ENCODE measurements at places on chromosomes 4 and X.
A peak's percentile ranks its signal among the peaks of the same experiment; 100 is the strongest.

- DNase-seq: peak; percentile 2
These were observed 296.9 kb downstream of the GRID2 start for GRCh38 chr4:92600638-92601037.

DNA sequence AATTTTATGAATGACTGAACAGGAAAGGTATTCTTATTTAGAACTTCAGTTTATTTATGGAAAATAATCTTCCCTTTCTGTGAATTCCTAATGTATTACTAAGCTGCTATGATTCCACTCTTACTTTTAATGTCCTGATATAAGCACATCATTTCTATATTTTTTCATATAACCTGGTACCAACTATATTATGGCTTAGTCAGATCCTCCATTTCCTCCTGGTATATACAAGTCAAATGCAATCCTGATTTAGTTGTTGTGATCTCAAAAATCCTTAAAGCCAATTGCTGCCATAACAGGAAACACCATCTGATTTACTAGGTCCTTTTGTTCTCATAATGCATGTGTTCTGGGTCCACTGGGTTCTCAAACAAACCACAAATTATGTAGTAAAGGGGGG lies 26.8 kb downstream of the TRMT2B start:
- no peak for DNase-seq

GRCh38 chrX:70176938-70177533 lies at the start of gene DGAT2L6:
DGAT2L6 (plus strand) TSS chrX:70177483; CDS start chrX:70177583, 100 bp downstream.
- no peak for DNase-seq

DNA sequence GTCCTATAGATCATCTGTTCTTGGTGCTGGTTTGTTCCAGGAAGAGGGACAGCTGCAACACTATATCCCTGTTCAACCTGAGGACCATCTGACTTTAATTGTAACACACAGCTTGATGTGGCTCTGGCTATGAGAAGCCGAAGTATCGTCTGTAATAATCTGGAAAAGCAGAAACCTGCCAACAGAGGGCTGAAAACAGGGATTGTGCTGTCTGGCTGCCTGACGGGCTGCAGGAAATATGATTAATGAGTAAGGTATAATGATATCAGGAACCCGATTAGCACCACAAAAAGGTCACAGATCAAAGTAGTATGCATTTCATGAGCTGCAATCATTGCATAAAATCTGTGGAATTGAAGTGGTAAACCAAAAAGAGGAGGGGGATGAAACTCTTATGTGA lies 170.4 kb upstream of the MAB21L2 start:
- no peak for DNase-seq

DNA sequence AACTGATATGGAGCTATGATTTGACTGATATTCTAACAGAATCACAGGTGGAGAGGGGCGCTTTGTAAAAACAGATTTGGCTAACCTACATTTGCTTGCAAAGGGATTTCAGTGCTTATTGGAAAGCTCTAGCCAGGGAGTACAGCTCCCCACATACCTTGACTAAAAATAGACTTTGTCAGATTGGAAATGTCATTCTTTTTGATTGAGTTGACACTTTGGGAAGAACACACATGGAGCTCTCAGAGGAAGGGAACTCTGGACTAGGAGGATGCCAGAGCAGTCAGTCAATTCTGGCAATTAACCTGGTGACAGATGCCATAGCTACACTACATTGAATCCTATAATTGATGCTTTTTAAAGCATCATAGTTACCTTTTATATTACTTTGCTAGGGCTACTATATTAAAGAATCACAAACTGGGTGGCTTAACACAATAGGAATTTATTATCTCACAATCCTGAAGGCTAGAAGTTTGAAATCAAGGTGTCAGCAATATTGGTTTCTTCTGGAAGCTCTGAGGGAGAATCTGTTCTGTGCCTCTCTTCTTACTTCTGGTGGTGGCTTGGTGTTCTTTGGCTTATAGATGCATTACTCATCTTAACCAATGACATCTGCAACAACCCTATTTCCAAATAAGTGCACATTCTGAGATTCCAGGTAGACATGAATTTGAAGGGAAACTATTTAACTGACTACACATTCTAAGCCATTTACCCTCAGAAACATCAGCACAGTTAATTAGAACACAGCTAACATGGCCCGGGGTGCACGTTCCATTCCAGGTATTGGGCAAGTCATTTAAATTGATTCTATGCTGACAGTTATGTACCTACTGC lies 8.4 kb upstream of the HERC3 start:
- no peak for DNase-seq

DNA sequence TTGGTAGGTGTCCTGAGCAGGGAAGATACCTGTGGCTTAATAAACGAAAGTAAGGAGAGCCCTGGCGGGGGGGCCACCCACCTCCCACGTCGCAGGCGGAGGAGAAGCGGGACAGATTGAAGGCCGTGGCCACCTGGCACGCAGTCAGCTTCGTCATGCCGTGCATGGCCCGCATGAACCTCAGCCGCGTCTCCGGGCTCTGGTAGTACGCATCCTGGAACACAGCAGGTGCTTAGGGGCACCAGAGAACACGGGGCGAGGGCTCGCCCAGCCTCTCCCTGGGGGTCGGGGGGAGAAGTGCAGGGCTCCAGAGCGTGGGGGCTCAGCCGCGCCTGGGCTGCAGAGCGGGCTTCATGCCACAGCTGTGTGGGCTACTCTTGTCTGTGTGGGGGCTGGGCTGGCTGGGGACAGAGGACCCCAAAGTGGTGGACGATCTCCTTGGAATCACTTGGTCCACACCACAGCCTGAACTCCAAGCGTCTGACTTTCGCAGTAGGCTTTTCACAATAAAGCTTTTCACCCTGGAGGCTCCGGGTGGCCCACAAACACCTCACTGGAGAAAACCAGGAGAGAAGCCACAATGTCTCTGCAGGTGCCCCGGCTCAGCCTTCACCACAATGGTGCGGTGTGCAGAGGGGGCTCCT lies 27.1 kb upstream of the SLC25A6 start:
- no peak for DNase-seq

DNA sequence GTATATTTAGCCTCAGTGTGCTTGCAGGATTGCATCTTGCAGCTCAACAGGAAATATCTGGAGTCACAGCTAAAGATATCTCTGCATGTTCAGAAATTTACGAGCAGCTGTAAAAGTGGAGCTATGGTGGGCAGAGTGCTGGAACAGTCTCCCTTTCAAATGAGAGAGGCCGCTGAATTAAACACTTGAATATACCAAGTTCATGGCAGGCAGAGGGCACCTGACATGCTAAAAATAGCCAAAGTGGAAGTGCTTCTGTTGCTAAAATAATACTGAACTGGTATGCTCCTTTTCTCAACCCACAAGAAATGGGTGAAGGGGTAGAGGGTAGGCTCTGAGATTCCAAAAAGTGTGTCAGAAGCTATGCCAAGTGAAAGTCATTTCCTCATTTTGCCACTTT lies 98.1 kb downstream of the MGST2 start:
- no peak for DNase-seq

- DNase-seq: no peak
These were observed 20.6 kb upstream of the PPP2R2C start for GRCh38 chr4:6492861-6493657.

DNA sequence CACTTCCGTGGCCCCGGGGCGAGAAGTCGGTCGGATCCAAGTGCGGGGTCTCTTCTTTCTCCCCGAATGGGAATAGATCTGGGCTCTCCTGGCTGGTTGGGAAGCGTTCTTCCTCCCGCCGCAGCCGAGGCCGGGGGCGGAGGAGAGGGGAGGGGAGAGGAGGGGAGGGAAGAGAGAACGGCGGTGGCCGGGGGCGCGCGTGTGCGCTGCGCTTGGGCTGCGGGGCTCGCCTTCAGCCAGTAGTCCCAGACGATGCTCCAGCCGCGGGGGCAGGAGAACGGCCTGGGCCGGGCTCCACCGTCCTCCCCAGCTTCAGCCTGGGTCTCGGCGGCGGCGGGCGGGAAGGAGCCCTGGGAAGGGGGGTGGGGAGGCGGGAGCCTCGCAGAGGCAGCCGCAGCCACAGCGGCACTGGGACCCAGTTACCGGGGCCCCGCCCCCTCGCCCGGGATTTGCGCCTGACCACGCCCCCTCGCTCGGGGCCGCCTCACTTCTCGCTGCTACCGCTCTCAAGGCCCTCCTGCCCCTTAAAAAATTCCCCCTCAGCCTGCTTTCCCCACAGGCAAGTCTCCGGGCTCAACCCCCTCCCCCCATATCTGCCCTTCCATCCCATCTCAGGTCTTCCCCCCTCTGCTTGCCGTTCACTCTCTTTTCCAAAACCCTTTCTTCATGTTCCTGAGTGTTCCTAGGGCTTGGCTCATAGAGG lies at the start of gene FGD1:
Gene FGD1, minus strand, starts transcription at position 421 of the 703 bp plus-strand sequence. CDS start 802 bp downstream, outside the sequence.
- DNase-seq: peak; percentile 39

DNA sequence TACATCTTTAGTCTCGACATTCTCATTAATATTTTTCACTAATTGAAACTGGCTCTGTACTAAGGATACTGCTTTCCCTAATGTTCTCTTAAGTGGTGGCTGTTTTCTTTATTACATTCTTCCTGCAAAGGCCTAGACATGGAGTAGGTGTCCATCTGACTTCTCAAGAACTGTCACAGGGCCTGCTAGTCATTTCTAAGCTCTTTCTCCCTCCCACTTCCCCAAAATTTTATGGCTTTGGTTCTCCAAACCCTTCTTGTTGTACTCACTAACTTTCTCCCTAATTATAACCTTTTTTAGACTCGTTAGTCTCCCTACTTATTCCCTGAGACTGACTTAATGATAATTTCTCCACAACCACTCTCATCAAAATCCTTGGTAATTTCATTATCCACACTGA lies 133.3 kb downstream of the SPOCK3 start:
- DNase-seq: no peak

GRCh38 chrX:24676403-24677024 lies 17.2 kb upstream of the POLA1 start:
- no peak for DNase-seq

DNA sequence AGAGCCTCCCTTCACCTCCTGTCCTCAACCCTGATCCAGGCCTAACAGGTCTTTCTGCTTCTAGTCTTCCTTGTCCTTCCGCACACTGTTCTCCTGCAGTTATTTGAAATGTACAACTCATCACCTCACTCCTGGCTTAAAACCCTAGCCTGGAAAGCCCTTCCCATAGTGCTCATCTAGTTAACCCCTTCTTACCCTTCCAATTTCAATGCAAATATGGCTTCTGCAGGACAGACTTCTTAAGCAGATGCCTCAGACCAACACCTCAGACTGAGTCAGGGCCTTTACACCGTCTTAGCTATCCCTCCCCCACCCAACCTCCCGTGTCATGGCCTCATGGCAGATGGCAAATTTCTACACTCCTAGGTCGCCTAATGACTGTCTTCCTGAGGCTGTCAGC lies 130.4 kb downstream of the BCOR start:
- DNase-seq: no peak

DNA sequence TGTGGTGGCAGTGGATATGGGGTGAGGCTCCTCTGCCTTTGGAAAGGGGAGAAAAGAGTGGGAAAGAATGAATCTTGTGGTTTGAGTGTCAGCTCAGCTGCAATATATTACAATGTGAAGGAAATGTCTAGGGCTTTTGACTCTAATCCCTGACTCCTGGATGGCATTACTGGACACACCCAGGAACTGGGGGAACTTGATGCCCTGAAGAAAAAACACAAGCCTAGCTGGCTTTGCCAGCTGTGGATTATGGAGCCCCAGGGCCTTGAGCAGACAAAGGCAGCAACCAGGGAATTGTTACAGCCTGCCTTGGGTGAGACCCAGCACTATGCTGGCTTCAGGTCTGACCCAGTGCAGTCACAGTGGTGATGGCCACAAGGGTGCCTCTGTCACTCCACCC lies 57.1 kb upstream of the CYSLTR1 start:
- no peak for DNase-seq

DNA sequence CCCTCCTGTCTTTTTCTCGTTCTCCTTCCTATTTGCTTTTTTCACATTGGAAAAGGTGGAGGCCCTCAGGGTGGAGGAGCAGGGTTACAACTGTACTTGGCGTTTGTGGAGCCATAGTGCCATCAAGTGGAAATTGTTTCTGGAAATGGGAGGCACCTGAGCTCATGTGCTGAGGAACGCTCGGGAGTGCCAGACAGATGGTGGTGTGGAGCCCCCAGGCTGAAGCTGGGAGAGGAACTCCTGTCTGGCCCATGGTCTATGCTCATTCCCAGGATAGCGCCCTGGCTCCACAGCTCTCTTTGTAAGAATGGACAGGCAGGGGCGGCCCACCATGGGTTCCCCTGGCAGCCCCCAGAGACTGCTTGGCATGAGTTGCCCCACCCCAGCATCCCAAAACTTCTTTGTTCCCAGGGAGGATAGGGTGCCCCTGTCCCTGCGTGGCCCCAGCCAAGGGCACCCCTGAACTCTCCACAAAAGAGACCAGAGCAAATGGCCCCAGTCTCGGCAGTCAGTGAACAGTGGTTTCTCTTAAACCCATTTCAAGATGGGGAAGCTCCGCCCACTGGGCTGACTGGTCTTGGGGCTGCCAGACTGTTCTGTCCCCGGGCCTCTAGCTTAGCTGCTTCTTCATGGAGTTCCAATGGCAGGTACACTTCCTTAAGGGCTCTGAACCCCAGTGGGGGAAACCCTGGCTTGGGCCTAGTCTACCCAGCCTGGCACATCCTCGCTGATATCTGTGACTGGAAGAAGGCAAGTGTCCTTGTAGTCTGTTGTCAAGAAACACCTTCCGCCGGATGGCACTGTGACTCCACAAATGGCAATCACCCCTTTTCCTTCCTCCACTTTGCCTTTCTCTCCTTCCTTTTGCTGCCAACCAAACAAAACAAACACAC lies 70.1 kb downstream of the NBDY start:
- DNase-seq: no peak

GRCh38 chrX:133543654-133544053 lies 128.4 kb upstream of the GPC4 start:
- DNase-seq: no peak

DNA sequence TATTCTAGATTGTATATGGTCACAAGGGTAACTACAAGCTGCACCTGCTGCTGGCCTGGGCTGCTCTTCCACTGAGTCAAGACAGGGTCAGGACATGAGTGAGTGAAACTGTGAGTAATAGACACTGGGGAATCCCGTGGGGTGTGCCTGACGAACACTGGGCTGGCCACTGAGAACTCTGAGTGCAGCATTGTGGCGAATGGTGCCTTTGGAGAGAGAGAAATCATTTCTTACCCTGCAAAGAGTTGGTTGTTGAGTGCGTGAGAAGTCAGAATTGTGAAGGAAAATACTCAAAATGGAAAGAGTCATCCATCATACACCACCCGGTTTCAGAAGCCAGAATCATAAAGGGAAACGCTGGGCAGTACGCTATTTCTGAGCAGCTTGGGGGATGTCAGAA lies 43.1 kb upstream of the LSM6 start:
- DNase-seq: peak; percentile 3

- DNase-seq: peak; percentile 13
These were observed 51.1 kb downstream of the C4orf51 start for GRCh38 chr4:145731028-145731427.

DNA sequence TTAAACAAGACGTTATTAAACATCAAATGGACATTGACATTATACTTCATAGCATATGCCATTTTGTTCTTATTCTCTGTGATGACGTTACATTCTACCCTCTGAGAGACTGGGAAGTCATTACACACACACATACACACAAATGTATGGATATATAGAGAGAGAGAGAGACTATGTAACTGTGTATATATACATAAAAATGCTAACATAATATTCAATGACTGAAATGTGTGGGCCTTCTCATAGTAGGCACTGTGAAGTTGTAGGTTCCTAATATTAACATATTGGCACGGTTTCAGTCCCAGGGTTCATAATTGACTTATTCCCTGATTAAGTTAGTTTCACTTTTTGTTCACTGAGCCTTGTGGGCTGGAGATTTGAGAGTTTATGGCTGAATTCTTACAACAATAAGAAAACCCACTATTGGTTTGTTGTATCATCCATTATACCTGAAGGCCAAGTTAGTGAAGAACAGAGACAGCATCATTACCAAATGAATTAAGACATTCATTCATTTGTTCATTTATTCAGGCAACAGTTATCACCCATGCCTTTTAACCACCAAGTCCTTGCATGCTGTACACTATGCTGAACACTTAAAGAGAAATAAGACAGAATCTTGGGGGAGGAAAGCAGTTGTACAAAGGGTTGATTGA lies 68.5 kb downstream of the GAB1 start:
- no peak for DNase-seq
